GM04503 (cell line): ENCODE measurements at places on chromosomes 2 and 18.

GRCh38 chr18:58785171-58785805 is 79.4 kb upstream of the ZNF532 start:
- no peak for DNase-seq

DNA sequence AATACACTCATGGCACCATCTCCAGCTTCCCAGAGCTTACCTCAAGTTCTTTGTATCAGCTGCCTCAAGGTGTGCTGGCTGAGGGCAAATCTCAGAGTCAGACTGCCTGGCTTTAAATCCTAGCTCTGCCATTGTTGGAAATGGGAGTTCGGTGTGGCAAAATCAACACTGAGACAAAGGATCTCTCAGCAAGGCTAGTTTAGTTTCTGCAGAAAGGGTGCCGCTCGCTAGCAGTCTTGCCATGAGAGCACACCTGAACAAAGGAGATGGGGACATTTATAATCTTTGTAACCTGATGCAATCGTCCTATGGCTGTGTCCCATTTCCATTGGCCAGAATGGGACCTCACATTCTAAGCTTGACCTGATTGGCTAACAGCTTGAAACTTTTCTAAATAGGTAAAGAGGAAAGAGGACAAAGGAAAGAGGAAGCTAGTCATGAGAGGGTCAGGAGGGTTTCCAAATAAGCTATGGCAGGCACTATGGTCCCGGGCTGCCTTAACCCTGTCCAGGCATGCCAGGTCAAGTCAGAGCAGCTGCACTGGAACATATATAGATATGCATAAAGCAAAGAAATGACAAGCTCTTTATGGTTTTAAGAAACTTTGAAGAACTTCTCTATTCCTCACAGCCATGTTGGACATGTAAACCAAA is 4.3 kb upstream of the UBE2F start:
- DNase-seq, result no peak

- no peak for DNase-seq
Measured at GRCh38 chr2:218347172-218347571, 9.5 kb upstream of the CATIP start.

GRCh38 chr2:98896944-98897343 is 39.1 kb downstream of the CRACDL start:
- no peak for DNase-seq

GRCh38 chr2:153477636-153478288 is 800 bp downstream of the RPRM start:
- no peak for DNase-seq

DNA sequence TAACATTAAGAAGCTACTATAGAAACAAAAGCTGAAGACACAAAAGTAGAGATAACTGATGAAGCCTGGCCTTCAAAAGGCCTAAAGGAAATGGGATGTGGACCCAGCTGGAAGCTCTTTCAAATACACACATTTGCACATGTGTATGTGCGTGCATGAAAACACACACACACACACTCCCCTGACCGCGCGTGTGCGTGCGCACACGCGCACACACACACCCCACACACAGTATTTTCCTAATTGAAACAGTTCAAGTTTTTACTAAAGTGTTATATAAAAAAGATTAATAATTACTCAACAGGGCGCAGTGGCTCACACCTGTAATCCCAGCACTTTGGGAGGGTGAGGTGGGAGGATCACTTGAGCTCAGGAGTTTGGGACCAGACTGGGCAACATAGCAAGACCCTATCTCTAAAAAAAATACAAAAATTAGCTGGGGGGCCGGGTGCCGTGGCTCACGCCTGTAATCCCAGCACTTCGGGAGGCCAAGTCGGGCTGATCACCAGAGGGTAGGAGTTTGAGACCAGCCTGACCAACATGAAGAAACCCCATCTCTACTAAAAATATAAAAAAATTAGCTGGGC is 111.5 kb downstream of the PLEKHM3 start:
- no peak for DNase-seq

- no peak for DNase-seq
Measured at GRCh38 chr2:8565399-8566154, 116.3 kb upstream of the ID2 start.

GRCh38 chr2:135050684-135051083 is 1.4 kb upstream of the RAB3GAP1 start:
- DNase-seq, result no peak

- DNase-seq, result peak; percentile 50
Measured at GRCh38 chr2:235606004-235606715, 112.3 kb downstream of the AGAP1 start.

- no peak for DNase-seq
Measured at GRCh38 chr2:128603411-128603924, 284.8 kb upstream of the HS6ST1 start.

- DNase-seq, result no peak
Measured at GRCh38 chr2:112259509-112260294, 4.9 kb upstream of the ZC3H8 start.

GRCh38 chr2:6977786-6978185 is 60.6 kb downstream of the RNF144A start:
- no peak for DNase-seq

DNA sequence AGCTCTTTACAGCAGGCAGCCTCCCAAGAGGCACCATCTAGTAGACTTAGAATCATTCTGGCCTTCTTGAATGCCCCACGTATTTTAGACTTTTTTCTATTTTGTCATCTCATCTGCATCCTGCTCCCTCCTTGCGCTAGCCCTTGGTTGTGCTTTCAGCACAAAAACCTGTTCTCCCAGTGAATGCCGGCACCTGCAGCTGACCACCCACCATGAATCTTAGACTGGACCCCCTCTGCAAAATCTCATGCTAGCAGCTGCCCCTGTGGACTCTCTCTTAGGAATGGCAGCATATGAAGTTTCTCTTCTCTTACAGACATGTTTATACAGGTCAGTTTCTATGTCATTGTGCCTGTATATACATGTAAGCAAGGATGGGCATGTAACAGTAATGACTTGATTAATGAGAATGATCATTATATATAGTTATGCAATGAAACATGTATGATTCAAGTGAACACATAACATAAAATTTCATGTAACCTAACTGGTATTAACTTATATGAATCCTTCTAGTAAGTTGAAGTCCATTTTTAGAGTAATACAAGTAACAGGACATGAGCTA is 159.8 kb downstream of the SUCLG1 start:
- DNase-seq, result no peak

DNA sequence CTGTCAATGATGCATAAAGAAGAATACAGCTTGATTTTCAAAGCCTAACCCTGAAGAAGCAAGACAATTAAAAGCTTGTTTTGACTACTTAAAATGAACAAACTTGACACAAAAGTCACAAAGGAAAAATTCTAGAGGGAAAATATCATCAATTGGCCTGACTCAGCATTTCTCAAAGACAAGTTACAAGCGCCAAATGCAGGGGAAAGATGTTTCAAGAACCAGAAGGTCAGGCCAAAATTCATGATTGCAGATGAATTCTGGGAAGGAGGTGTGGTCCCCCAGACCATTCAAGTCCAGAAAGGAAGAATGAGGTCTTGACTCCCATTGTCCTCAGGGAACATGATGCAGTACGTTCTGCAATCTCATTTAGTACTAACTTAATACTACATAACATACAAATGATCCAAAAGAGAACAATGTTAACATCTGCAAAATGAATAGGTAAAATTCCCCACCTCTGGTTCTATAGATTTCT is 64.5 kb downstream of the FAM210A start:
- DNase-seq, result no peak

DNA sequence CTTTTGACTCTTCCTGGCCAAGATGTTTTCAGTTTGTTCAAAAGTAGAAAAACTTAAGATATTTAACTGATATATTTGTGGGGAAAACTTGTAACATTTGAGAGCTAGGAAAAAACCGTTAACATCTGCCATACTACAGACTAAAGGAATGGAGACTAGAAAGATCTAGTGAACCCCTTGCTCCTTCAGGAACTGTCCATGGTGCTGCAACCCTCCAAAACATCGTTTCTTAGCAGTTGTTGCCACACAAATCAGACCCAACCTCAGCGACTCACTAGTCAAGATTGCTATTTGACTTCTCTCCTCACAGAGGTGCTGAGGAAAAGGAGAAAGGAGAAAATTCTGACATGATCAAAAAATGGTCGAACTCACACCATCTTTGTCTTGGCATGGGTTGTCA is 393.8 kb upstream of the LYPD1 start:
- no peak for DNase-seq

GRCh38 chr2:112666761-112667122 is 21.0 kb downstream of the SLC20A1 start:
- no peak for DNase-seq

DNA sequence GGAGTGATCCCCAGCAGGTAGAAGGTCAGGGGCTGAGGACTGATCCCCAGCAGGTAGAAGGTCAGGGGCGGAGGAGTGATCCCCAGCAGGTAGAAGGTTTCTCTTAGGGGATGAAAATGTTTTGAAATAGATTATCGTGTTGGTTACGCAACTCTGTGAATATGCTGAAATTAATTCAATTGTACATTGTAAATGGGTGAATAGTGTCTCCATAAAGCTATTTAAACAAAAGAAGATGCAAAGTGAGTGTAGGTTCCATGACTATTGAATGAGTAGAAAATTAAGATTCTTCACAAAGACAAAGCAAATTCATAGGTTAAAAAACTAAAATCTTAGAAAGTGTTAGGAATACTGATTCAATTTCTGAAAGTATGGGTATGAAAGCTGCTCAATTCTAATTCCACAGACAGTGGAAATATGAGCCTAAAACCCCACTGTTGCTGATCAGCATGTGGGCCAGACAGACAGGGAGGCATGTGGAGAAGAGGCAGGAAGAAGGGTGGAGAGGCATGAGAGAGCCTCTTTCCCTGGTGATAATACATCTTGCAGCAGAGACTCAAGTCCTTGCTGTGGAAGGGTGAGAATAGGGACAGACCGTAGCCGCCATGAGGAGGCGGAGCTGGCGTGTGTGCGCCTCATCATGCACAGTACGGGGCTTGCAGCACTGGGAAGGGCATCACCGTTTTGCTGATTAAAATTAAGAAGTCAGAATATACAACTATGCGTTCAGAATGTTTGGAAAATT is 85.9 kb upstream of the NFATC1 start:
- no peak for DNase-seq

DNA sequence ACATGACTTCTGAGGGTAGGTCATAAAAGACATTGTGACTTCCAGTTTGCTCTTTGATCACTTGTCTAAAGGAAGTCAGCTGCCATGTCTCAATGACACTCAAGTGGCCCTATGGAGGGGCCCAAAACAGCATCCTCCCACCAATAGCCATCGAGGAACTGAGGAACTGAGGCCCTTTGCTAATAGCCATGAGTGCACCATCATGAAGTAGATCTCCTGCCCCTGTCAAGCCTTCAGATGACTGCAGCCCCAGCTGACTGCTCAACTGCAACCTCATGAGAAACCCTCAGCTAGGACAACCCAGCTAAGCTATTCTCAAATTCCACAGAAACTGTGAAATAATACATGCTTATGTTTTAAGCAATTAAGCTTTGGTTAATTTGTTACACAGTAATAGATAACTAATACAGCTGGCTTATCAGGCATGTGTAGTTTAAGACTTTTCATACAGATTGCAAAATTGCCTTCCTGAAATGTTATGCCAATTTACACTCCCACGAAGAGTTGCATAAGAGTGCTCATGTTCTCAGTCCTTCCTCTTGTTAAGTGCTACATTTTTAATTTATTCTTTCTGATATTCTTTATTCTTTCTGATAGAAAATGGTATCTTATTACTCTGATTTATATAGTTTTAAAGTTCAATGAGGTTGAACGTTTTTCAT is 105.6 kb upstream of the NDUFV2 start:
- DNase-seq, result no peak
